ENCODE measurements at places on chromosomes 7 and 10.

DNA sequence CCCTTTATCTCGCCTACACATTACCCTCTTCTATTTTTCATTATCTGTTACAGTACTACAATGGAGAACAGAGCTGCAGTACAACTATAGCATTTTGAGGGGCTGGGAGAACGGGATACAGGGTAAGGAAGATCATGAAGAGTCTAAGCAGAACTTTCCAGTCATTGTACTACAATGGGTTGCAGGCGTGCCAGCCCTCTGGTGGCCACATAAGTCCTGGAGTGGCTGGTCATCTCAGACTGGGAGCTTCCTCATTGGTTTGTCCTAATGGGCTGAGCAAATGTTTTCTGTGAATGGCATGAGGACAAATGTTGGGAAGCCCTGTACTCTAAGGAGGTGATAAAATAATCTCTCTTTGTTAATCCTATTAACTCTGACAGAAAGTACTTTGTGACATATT lies 33.0 kb downstream of the TMEM106B start:
- no peak for DNase-seq

GRCh38 chr10:88347022-88347421 lies 236.1 kb downstream of the RNLS start:
- no peak for DNase-seq

DNA sequence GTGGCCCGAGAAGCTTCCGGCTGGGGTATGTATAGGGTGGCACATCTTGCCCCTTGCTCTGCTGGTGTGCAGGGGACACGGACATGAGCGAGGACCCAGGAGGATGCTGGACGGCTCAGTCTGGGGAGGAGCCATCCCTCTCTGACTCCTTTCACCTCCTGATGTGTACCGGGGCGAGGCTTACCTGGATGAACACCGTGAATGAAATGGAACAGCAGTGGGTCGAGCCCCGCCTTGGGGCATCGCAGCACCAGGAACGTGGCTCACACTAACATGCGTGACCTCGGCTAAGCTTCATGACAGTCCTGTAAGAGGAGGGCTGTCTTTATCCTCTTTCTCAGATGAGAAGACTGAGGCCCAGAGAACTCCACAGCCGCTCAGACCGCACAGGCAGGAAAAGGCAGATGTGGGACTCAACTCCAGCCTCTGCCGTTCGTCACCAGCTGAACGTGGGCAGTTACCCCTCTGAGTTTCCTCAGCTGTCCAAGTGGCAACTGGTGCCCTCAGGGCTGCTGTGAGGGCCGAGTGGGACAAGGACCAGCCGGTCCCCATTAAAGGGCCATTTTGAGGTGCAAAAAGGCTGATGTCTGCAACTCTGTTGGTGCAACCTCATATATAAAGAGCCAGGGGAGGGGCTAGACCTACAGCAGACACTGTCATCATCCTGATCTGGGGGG lies 54.5 kb downstream of the INSIG1 start:
- DNase-seq = no peak

GRCh38 chr7:99473315-99473596 lies 566 bp downstream of the ZNF789 start:
- peak; percentile 51 for DNase-seq

DNA sequence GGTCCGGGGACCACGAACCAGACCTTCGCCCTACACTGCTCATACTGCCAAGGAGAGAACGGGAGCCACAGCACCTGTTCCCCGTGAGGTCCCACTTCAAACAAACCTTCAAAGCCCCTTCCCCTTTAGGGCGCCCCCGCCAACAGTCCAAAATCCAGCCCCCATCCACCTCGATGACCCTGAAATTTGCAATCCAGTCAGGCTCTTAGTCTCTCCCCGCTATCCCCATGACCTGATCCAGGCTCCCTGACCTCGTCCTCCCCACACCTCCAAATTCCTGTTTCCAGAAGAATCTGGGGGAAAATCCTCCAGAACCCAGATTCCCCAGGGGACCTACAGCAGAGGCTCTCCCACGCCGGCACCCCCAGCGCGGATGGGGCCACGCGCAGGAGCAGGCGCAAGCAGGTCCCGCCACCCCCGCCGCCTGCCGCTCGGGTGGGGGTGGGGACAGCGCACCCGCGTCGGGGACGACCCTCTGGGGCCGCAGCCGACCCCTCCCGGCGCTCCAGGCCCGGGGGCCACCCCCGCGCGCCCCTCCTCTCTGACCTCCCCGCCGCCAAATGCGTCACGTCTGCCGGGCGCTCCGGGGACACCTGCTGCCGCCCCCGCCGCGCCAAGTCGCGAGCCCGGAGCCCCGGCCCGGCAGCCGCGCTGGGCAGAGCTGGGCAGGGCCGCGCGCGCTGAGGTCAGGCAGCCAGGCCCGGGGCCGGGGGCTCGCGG lies 753 bp downstream of the CAMK2B start:
- DNase-seq = no peak

GRCh38 chr10:97726636-97727178 lies 10.2 kb upstream of the ZFYVE27 start:
- peak; percentile 72 for DNase-seq

GRCh38 chr7:36667007-36667745 lies 57.1 kb downstream of the AOAH start:
- DNase-seq = no peak

DNA sequence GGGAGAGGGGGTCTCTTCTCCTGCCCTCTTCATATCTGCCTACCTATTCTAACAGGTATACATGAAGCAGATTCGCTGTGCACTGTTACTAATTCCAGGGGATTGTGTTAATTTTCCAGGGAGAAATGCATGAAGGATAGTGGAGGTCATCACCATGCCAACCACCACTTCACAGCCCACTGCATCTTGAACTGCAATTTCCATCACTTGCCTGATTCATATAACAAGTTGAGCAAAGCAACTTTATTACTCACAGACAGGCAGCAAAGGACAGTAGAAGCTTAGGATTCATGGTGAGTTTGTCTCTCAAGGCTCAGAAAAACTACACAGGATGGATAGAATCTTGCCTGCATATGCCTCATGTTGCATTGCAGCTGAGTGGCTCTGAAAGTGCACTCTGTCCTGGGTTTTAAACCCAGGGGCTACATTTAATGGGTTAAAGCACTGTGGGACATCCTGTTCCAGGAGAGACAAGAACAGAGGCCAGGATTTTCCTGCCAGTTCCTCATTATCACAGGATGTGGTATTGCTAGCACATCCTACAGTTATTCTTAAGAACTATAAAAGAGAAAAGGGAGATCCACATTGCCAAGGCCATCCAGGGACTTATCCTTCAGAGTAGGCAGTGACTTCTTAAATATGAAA lies 136.9 kb upstream of the PRSS1 start:
- no peak for DNase-seq

- DNase-seq = no peak
Measured at GRCh38 chr10:92082583-92083280, 159.2 kb downstream of the BTAF1 start.

DNA sequence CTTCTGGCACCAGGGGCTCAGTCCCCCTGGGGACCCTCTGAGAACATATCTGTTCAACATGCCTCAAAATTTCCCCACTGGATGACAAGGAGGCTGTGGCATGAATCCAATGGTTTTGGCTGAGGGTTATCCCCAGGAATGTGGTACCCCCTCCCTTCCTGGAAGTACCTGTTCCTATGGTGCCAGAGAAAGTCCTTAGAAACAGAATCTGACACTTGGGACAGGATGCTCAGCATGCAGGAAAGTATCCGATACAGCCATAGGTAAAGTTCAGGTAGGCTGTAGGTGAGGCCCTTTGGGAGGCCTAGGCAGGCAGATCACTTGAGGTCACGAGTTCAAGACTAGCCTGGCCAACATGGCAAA lies 42.7 kb upstream of the A1CF start:
- DNase-seq = no peak

- no peak for DNase-seq
Measured at GRCh38 chr10:2048337-2048973, 311.1 kb upstream of the ADARB2 start.

- DNase-seq = no peak
Measured at GRCh38 chr10:35754519-35754918, 112.4 kb upstream of the FZD8 start.

DNA sequence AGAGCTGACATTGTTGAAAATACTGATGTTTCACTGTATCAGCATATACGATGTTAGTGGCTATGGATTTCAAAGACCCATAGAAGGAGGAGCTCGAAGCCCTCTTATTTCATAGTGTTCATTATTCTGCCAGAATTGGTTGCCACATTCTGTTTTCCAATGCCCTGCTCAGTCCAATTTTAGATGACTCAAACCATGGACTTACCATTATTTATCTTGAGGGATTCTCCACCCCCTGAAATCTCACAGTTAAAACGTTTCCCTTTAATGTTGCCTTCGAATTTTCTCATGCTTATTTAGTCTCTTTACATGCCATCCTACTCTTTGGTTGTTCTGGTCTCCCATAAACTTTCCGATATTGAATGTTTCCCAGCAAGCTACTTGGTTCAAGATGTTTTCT lies 264.5 kb downstream of the HDAC9 start:
- DNase-seq = no peak

DNA sequence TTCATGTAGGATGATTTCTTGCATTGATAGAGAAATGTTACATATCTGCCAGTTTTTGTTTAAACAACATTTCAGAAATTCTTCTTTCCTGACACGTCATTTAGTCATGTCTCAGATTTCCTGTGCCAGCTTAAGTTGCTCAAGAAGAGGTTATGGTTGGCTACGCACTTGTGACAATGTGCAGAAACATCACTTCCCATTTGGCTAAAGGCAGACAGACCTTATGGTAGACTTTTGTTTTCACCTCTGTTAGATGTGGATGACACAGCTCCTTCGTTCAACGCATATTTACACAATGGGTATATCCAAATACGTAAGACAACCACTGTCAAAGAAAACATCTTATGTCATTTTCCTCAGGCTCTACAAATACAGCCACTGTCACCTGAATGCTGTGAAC lies 125.8 kb downstream of the DOCK4 start:
- peak; percentile 63 for DNase-seq

DNA sequence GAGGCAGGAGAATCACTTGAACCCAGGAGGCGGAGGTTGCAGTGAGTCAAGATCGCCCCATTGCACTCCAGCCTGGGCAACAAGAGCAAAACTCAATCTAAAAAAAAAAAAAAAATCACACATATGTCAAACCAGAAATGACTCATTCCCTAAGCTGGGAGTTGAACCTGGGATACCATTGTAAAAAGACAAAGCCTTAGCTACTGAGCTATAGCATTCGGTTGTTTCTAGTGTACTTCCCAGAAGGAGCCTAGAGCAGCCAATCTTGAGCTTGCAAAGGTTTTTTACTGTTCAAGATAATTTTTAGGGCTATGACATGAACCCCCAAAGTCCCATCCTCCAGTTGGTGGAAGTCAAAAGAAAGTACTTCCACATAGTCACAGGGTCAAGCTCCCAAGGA lies 87.9 kb downstream of the ZNF467 start:
- DNase-seq = no peak

DNA sequence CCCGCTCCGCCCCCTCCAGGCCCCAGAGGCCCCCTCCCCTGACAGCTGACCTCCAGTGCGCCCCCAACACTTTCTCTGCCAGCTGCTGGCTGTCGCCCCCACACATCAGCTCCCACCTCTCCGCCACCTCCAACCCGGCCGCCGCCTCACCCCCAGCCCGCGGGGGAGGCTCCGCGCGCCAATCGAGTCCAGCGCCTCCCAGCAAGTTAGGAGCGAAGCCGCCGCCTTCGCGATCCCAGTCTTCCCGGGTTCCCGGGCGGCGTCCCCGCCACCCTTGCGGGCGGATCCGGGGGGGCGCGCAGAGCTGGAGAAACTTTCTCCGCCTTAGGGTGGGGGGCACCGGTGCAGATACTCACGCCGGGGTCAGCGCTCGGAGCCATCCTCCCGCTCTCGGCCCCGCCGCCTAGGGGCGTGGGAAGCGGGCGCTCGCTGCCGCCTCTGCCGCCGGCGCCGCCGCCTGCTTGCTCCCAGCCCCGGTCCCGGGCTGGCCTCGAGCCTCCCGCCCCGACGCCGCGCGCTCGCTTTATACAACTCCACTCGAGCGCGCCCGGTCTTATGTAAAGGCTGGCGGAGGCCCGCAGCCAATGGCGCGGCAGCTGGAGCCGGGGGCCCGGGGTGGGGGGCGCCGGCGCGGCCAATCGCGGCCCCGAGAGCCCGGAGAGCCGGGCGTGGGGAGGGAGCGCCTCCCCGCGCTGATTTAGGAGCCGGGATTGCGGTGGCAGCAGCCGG lies at the start of gene CRTAC1:
CRTAC1 (minus strand) TSS at position 529 of the 729 bp plus-strand sequence; CDS start at position 380, 149 bp downstream.
- DNase-seq = no peak

DNA sequence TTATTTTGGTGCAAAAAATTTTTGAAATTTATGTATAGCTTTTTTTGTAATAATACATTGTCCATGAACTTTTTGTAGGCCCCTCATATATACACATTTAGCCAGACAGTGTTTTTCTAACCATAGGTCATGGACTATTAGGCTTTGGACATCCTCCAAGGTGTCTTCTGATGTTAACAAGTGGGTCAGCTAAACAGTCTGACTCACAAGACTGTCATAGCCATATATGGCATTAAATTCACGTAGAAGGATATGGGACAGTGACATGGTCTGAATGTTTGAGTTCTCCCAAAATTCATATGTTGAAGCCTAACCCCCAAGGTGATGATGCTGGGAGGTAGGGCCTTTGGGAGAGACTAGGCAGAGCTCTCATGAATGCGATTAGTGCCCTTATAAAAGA lies 14.0 kb upstream of the NUB1 start:
- DNase-seq = no peak

DNA sequence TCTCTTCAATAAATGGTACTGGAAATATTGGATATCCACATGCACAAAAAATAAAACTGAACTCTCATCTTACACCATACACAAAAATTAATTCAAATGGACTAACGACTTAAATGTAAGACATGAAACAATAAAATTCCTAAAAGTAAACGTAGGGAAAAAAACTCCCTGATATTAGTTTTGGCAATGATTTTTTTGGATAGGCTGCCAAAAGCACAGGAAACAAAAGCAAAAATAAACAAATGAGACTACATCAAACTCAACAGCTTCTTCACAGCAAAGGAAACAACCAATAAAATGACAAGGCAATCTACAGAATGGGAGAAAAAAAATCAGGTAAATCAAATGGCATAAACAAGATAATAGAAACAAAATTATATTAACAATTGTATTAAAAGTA lies 65.7 kb downstream of the ORC5 start:
- DNase-seq = no peak

GRCh38 chr10:74432841-74433594 lies 282.0 kb downstream of the ADK start:
- no peak for DNase-seq

- DNase-seq = no peak
Measured at GRCh38 chr10:1452777-1453176, 284.5 kb downstream of the ADARB2 start.

GRCh38 chr7:30467271-30467670 lies 11.3 kb downstream of the NOD1 start:
- no peak for DNase-seq
